CD8-positive, alpha-beta memory T cell (primary cell): ENCODE measurements at places on chromosomes 13 and 19. TPM values are rescaled to one million over a fixed set of nuclear protein-coding genes. Genes with fewer than 3 reads are reported as not detected.

FFAR1 gene
- total RNA-seq = not detected

CABP5 gene
- not detected for total RNA-seq

CBY2 gene
- total RNA-seq = not detected

CBARP gene
- total RNA-seq = 0.22 TPM

VSIG10L gene
- 3.3 TPM for total RNA-seq

KLK11 gene
- not detected for total RNA-seq

NCAN gene
- total RNA-seq = not detected

DPRX gene
- total RNA-seq = not detected

C1QTNF9B gene
- not detected for total RNA-seq

ZNF382 gene
- total RNA-seq = 10.0 TPM

GRCh38 chr13:53474878-53475277 is 446.3 kb downstream of the OLFM4 start:
- no peak for DNase-seq
- no peak overlapping the region for H3K4me3 ChIP-seq
- H3K4me1 ChIP-seq = no peaks in the 10 kb centered on the region
- no peak overlapping the region for H3K27ac ChIP-seq

- no peak overlapping the region for H3K27ac ChIP-seq
- no peaks in the 10 kb centered on the region for H3K36me3 ChIP-seq
- no peaks in the 10 kb centered on the region for H3K4me1 ChIP-seq
- DNase-seq = no peak
- H3K27me3 ChIP-seq = no peaks in the 10 kb centered on the region
Measured at GRCh38 chr13:50460358-50460757, 383.1 kb downstream of the DLEU7 start.

DNA sequence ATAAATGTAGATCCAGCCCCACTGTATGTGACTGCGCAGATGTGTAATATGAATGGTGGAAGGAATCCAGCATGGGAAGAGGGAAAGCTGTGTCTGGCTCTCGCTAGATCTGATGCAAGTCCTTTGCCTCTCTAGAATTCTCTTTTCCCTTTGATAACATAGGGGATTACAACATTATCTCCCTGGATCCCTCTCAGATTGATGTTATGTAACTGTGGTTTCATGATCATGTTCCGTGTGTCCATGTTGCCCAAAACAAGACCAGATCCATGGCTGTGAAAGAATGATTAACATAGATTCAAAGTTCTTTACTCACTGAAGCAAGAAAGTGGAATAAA is 184.0 kb upstream of the UBL3 start:
- no peaks in the 10 kb centered on the region for H3K27me3 ChIP-seq
- no peaks in the 10 kb centered on the region for H3K4me1 ChIP-seq
- H3K36me3 ChIP-seq = no peaks in the 10 kb centered on the region
- DNase-seq = no peak
- no peak overlapping the region for H3K27ac ChIP-seq

DNA sequence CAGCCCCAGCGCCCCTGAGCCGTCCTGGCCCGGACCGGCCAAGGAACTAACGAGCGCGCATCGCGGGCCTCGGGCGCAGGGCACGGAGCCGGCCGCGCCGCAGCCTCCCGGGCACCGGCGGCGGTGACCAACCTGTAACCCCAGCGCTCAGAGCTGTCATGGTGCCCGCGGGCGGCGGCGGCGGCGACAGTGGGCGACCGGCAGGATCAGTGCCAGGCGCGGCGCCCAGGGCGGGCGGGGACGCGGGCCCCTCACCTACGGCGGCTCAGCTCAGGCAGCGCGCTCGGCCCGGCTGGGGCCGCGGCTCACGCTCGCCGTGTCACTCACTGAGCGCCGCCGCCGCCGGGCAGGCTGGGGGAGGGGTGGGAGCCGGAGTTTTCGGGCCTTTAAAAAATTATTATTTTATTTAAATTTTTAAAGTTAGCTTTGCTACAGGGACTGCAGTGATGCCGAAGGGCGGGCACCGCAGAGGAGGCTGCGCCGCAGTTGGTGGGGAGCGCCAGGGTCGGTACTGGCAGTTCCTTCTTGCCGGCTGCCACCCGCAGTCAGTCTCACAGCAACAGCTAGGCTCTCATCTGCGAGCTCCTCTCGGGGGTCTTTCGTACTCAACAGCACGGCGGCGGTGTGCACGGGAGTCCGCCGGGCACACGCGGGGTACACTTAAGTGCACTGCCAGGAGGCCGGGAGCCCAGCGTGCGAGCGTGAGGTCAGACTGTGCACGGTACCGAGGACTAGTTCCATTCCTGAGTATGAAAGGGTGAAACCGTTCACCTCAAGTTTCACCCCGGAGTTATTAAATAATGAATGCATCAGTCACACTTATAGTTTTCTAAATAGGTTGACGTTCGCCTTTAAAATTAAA is at the start of gene NALCN:
NALCN (minus strand) TSS at position 328 of the 862 bp plus-strand sequence. CDS start 17,382 bp downstream, outside the sequence.
- no peaks in the 10 kb centered on the region for H3K4me1 ChIP-seq
- no peak within 1 kb of the TSS for H3K4me3 ChIP-seq
- DNase-seq = no peak
- no peaks in the 10 kb centered on the region for H3K36me3 ChIP-seq
- H3K27ac ChIP-seq = no peak within 1 kb of the TSS
- no peaks in the 10 kb centered on the region for H3K27me3 ChIP-seq

GRCh38 chr19:5115771-5116202 is 146.9 kb downstream of the KDM4B start:
- no peak overlapping the region for H3K27ac ChIP-seq
- no peak overlapping the region for H3K4me3 ChIP-seq
- no peaks in the 10 kb centered on the region for H3K36me3 ChIP-seq
- no peaks in the 10 kb centered on the region for H3K27me3 ChIP-seq
- DNase-seq = no peak

DNA sequence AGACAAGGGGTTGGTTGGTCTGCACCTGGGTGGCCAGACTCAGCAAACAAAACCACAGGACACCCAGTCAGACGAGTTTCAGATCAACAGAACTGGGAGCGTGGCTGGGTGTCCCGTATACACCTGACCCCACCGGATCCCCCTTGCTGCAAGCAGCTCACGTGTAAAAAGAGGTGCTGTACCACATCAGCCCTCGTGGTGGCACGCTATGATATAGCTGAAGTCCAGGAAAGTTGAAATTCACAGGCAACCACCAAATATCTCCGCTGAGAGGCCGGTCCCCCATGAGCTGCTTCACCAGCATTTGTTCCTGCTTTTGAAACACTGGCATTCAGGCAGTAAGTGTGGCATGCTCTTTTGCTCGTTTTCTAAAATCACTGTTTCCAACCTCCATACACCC is 92.3 kb downstream of the TUBA3C start:
- H3K36me3 ChIP-seq = no peaks in the 10 kb centered on the region
- no peak overlapping the region for H3K4me3 ChIP-seq
- H3K27ac ChIP-seq = no peak overlapping the region
- no peaks in the 10 kb centered on the region for H3K4me1 ChIP-seq
- no peak for DNase-seq

DNA sequence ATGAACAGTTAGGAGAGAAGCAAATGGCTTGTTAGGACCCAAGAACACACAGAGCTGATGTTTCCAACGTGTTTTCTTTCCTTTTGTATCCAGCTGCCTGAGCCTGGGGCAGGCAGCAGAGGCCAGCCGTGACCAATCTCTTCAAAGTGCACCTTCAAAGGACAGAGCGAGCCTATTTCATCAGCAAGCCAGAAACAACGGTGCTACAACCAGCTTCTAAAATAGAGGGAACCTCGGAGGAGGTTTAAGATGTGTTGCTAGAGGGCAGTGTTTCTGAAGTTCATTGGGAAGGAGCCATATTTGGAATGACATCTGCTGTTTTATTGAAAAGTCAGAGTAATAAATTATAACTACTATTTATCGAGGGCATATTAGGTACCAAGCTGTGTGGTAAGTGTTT is 56.2 kb upstream of the RFC3 start:
- H3K27ac ChIP-seq = no peak overlapping the region
- DNase-seq = no peak
- H3K36me3 ChIP-seq = no peaks in the 10 kb centered on the region
- no peak overlapping the region for H3K4me3 ChIP-seq

DNA sequence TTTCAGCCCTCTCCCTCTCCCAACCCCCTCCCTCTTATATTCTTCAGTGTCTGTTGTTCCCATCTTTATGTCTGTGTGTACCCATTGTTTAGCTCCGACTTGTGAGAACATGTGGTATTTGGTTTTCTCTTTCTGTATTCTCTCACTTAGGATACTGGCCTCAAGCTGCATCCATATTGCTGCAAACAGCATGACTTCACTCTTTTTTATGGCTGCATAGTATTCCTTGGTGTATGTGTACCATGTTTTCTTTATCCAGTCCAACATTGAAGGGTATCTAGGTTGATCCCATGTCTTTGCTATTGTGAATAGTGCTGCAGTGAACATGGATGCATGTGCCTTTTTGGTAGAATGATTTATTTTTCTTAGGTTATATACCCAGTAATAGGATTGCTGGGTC is 17.8 kb downstream of the NHLRC3 start:
- no peaks in the 10 kb centered on the region for H3K4me1 ChIP-seq
- H3K4me3 ChIP-seq = no peak overlapping the region
- no peaks in the 10 kb centered on the region for H3K36me3 ChIP-seq
- no peak overlapping the region for H3K27ac ChIP-seq
- no peaks in the 10 kb centered on the region for H3K27me3 ChIP-seq

GRCh38 chr19:48728911-48729664 is 9.6 kb upstream of the MAMSTR start:
- H3K4me1 ChIP-seq = peaks cover 25% of the 10 kb centered on the region
- no peak overlapping the region for H3K27ac ChIP-seq
- no peaks in the 10 kb centered on the region for H3K36me3 ChIP-seq

DNA sequence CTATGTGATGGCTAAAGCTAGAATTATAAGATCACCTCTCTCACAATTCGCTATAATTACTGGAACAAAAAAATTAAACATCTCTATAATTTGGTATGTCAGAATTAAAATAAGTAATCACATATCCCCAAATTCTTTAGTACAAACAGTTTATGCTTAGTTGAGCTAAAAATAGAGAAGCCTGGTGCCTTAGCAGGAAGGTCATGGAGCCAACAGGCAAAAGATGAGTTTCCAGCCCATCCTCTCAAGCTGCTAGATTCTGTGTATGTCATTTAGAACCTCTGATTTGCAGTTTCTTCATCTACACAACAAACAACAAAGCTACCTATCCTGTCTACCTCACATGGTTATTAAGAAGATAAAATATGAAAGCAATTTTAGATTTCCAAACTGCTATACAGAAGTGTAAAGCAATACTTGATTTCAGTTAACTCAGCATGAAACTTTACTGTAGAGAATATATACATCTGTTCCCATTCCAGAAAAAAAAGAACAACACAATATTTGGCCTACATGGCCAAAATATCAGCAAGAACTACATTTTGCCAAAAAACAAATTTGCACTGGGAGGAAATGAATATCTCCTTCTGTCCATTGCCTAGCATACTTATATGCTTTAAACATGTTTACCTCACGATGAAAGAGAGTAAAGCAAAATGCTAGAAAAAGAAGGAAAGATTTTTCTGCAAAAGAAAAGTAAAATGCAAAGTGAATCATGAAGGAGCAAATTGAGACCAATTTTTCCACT is 294.0 kb upstream of the MIR17HG start:
- H3K27ac ChIP-seq = no peak overlapping the region
- no peaks in the 10 kb centered on the region for H3K36me3 ChIP-seq
- no peaks in the 10 kb centered on the region for H3K27me3 ChIP-seq

GRCh38 chr13:105788530-105788929 is 746.9 kb downstream of the EFNB2 start:
- H3K4me3 ChIP-seq = no peak overlapping the region
- H3K27me3 ChIP-seq = no peaks in the 10 kb centered on the region
- DNase-seq = no peak
- H3K4me1 ChIP-seq = no peaks in the 10 kb centered on the region
- no peak overlapping the region for H3K27ac ChIP-seq

- H3K4me1 ChIP-seq = no peaks in the 10 kb centered on the region
- H3K4me3 ChIP-seq = no peak overlapping the region
- H3K36me3 ChIP-seq = no peaks in the 10 kb centered on the region
- H3K27me3 ChIP-seq = peaks cover 2% of the 10 kb centered on the region
- no peak overlapping the region for H3K27ac ChIP-seq
Measured at GRCh38 chr13:38763446-38764381, 76.8 kb downstream of the FREM2 start.

DNA sequence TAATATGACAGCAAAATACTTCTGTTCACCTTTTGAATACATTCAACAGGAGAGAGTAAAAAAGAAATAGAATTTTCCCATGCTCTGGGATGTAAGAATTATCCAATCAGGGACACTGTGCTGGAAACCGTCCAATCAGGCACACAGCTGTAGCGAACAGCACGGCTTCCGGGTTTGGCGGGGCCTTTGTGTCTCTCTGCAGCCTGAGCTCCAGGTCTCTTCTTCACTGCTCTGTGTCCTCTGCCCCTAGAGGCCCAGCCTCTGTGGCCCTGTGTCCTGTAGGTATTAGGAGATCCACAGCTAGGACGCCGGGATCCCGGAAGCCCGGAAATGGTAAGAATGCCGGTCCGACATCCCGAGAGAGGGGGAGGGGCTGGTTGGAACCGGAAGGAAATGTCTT is 92.7 kb downstream of the ZNF737 start:
- no peak for DNase-seq
- H3K27me3 ChIP-seq = no peaks in the 10 kb centered on the region
- no peaks in the 10 kb centered on the region for H3K4me1 ChIP-seq
- H3K27ac ChIP-seq = no peak overlapping the region

GRCh38 chr19:48726556-48726955 is 7.0 kb upstream of the MAMSTR start:
- peak; percentile 52 for DNase-seq
- H3K36me3 ChIP-seq = no peaks in the 10 kb centered on the region
- H3K27ac ChIP-seq = no peak overlapping the region
- no peak overlapping the region for H3K4me3 ChIP-seq
- no peaks in the 10 kb centered on the region for H3K27me3 ChIP-seq
- peaks cover 29% of the 10 kb centered on the region for H3K4me1 ChIP-seq

- H3K36me3 ChIP-seq = no peaks in the 10 kb centered on the region
- no peaks in the 10 kb centered on the region for H3K4me1 ChIP-seq
- H3K27me3 ChIP-seq = no peaks in the 10 kb centered on the region
- H3K27ac ChIP-seq = no peak overlapping the region
- H3K4me3 ChIP-seq = no peak overlapping the region
Measured at GRCh38 chr19:55493645-55494171, 5.5 kb downstream of the SSC5D start.

DNA sequence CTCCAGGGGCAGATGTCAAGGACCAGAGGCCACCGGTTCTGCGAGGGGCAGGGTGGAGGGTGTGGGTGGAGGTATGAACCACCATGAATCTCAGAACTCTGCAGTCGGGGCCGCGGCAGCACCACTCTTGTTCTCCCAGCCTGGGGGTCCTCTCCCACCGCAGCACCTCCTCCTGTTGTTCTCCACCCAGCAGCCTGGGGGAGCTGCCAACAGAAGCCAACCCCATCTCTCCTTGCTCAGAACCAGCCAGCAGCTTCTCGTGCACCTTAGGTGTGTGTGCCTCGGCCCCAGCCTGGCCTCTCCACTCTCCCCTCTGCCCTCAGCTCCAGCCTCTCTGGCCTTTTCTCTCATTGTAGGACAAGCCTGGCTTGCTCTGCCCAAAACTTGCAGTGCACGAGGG is 31.9 kb upstream of the CCNE1 start:
- no peaks in the 10 kb centered on the region for H3K36me3 ChIP-seq
- no peak overlapping the region for H3K4me3 ChIP-seq
- H3K27ac ChIP-seq = no peak overlapping the region
- H3K4me1 ChIP-seq = no peaks in the 10 kb centered on the region
- peak; percentile 11 for DNase-seq
